ENCODE measurements at places on chromosomes 7 and 10.

- no peak for DNase-seq
Measured at GRCh38 chr7:3453398-3453797, 152.3 kb downstream of the SDK1 start.

DNA sequence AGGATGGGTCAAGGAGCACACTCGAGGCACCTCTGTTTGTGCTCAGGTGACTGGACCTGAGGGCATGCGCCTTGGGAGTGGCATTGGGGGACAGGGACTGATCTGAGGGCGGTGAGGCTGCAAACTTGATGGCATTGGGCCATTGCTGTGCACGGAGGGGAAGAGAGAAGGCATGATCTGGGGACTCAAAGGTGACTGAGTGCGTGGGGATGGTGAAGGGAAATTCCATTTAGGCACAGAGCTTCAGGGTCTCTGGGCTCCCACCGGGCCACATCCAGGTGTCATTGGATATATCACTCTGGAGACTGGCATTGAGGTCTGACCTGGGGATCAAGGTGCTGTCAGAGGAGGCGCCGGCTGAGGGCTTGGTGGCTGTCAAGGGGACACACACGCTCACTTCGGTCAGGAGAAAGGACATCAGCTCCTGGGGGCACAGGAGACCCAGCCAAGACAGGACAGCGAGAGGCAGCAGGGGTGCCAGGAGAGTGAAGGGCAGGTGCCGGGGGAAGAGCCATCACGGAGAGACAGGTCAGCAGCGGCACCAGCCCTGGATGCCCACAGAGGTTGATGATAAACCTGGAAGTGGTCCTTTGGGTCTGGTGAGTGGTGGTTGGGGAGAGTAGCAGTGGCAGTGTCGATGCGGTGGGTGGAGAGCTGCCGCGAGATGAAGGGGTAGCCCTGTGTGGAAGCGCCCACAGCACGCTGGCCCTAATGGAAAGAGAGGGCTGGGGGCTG lies 5.5 kb downstream of the ADCK2 start:
- no peak for DNase-seq

DNA sequence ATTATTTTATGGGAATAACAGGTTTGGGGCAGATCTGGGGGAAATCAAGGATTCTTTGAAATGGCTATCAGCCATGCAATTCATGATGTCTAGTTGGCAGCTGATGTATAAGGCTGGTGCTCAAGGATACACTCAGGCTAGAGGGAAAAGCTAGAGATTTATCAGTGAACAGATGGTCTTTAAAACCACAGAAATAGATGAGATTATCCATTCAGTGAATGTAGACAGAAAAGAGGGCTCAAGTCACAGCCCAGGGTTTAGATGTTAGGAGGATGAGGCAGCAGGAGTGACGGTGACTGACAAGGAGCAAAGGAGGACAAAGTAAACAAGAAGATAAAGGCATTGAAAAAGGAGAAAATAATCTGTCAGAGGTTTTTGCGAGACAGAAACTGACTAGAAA lies 238.7 kb downstream of the CDK14 start:
- DNase-seq = no peak

- DNase-seq = no peak
Measured at GRCh38 chr7:125773113-125773785, 843.6 kb upstream of the POT1 start.

GRCh38 chr7:118222591-118222990 lies 1.9 kb upstream of the ANKRD7 start:
- no peak for DNase-seq

DNA sequence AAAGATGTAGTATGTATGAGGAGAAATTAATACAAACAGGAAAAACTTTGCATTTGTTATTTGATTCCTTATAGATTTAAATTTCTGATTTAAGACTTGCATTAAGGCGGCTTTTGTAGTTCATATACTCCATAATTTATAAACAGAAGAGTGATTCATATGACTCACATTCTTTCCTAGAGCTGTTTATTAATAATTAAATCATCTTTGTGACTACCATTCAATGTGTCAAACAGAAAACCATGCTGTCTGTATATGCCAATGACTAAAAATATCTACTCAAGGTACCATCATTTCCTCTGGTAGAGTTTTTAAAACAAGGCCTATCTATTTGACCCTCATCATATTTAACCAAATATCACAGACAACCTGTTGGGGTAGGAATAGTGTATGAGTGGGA lies 501.7 kb downstream of the PARD3 start:
- no peak for DNase-seq

DNA sequence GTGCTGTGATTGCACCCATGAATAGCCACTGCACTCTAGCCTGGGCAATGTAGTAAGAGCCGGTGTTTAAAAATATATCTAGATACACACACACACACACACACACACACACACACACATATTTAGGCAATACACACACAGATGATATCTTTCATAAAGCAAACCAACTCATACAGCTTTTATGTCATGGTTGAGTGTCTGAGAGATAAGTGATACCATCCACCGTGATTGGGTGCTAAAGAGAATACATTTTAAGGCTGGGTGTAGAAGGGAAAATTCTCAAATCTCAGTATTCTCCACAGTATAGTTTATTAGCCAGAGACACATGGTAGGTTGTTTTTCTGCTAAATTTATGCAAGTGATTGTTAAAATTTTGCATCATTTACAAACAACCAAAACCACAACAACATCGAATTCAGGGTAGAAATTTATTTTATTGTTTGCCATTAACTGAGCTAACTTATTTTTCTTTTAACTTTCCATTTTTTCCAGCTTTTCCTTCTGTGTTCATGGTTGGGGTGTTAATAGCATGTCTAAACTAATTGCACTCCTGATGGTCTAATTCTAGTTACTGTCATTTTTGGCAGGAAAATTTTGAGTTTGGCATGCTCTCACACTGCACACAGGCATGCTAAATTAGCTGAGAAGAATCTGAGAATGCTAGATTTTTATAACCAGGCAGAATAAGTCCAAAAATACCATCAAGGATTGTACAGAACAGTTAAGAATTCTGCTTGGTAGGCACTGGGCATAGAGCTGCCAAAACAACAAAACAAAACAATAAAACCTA lies 57.9 kb upstream of the SYPL1 start:
- DNase-seq = no peak

DNA sequence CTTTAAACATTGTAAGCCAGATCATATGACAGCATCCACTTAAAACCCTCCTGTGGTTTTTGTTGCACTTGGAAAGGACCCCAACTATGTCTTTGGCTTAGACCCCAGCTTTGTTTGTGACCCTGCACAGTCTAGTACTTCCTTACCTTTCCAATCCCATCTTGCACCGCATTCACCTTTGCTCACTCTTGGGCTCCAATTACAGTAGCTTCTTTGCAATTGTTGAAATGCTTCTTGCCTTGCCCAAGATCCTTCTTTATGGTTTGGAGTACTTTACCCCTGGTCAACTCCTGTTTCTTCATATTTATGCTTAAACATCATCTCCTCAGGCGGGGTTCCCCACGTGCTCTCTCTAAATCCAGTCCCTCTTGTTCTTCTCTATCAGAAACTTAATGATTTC lies 162.6 kb downstream of the PTEN start:
- no peak for DNase-seq

DNA sequence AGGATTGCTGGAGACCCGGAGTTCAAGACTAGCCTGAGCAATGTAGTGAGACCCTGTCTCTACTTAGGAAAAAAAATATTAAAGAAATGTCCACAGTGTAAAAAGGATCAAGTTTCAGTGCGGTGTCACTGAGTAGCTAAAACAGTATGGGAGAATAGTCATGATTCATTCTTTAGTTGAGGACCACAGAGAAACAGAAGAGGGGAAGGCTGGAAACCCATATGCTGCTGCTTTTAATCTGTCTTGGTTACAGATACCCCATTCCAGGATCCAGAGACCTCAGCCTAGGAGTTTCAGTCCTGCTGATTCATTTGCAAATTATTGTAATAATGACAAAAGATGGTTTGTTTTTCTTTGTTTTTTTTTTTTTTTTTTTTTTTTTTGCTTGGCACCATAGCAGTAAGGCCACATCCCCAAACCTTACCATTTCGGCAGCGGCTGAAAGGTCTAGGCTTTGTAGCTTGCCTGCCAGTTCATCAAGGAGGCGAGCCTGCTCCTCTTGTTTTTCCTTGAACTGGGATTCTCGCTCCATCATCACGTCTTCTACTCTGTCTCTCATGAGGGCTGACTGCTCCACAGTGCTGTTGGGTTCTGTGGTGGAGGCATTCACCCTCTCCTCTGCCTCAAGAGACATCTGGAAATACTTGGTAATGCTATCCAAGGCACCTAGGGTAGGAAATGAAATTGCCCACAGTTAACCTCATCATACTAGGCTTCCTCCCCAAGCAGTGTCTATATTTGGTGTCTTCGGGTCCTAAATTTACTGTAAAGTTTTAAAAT lies 44.2 kb downstream of the DLD start:
- no peak for DNase-seq

GRCh38 chr7:134009314-134010110 lies 117.6 kb upstream of the LRGUK start:
- no peak for DNase-seq

DNA sequence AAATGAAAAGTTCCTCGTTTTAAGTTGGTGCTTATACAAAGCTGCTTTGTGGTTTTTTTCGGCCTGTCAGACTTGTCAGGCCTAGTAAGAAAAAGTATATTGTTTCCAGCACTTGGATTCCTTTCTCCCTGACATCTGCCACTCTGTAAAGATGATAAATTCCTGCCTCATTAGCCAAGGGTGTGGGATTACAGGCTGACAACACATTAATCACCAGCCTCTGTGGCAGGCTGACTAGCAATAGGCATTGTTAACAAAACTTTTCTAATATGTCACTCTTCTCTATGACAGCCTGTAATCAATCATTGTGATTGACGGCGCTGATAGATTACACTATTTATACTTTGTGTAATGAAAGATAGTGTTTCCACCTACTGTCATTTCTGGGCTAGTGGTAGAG lies 682.5 kb downstream of the LRMDA start:
- DNase-seq = no peak

GRCh38 chr7:45890902-45891461 lies 2.7 kb downstream of the IGFBP1 start:
- peak; percentile 42 for DNase-seq

- DNase-seq = no peak
Measured at GRCh38 chr10:122468926-122469781, 7.8 kb downstream of the HTRA1 start.

- DNase-seq = no peak
Measured at GRCh38 chr7:70574970-70575799, 556.8 kb upstream of the GALNT17 start.

- DNase-seq = no peak
Measured at GRCh38 chr7:95609277-95609971, 13.1 kb upstream of the PDK4 start.

DNA sequence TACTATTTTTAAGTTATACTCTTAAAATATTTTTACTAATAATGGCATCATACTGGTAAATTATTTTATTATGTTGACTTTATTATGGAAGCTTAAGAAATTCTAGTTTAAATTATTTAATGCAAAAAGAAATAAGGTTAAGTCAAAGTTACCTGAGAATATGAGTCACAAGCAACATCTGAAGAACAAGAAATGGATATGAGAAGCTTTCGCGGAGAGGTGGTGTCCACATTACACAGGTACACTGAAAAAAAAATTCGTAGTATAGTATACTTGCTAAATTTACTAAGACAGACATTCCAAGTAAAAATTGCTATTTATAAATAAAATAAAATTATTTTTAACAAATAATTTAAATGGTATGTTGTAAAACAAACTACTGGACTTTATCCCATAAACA lies 143.8 kb downstream of the AVL9 start:
- DNase-seq = no peak

GRCh38 chr7:150769768-150770167 lies 30.4 kb downstream of the TMEM176B start:
- no peak for DNase-seq

- no peak for DNase-seq
Measured at GRCh38 chr10:123425680-123426079, 240.5 kb upstream of the GPR26 start.

GRCh38 chr7:114761973-114762372 lies 159.9 kb upstream of the MDFIC start:
- no peak for DNase-seq

DNA sequence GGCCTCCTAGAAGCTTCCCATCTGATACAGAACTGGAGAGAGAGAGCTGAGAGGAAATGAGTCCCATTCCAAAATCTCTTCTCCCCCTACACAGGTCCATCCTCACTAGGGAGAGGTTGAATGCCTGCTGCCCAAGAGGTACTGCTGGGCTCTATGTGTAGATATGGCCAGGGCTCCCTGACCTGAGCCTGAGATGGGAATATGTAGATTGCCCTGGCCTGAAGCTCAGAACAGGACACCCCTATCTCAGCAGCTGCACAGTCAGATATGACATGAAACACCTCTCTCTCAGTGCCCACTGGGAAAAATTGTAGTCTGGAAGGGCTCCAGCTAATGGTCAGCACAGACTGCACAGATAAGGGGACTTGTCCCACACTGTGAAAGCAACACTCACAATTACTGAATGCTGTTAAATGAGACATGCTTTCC lies 3.1 kb upstream of the IFIT1B start:
- no peak for DNase-seq

- no peak for DNase-seq
Measured at GRCh38 chr7:27633062-27633461, 29.6 kb downstream of the HIBADH start.

DNA sequence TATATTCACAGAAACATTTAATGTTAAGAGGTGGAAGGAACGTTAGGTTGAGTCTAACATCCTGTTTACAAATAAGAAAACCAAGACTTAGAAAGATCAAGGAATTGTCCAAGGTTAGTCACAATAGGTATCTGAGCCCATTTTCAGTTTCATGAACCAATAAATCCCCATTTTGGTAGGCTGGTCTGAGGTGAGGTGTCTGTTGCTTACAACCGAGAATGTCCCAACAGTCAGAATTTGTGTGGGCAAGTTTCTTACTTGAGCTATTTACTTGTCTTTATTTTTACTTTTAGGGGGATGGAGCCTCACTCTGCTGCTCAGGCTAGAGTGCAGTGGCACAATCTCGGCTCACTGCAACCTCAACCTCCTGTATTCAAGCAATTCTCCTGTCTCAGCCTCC lies 23.6 kb downstream of the PANK1 start:
- DNase-seq = no peak

- peak; percentile 23 for DNase-seq
Measured at GRCh38 chr7:104207731-104208420, at the start of gene ORC5. ORC5 (minus strand) TSS chr7:104208013; CDS start chr7:104207904, 109 bp downstream.

GRCh38 chr7:106016331-106016730 lies 53.3 kb downstream of the CDHR3 start:
- no peak for DNase-seq

GRCh38 chr10:369684-370448 lies 234.6 kb downstream of the ZMYND11 start:
- DNase-seq = no peak

DNA sequence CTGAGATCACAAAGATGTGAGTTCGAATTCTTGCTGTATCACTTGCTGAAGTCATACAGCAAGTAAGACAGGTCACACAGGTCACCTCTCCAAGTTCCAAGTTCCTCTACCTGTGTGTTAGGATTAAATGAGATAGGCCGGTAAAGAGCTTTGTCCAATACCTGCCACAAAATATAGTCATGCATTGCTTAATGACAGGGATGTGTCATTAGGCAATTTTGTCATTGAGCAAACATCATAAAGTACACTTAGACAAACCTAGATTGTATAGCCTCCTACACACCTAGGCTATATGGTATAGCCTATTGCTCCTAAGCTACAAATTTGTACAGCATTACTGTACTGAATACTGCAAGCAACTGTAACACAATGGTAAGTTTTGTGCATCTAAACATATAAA lies 469.4 kb downstream of the KCNMA1 start:
- DNase-seq = no peak

GRCh38 chr10:84047258-84048010 lies 91.9 kb upstream of the GHITM start:
- DNase-seq = no peak

GRCh38 chr10:124494046-124494807 lies 32.6 kb downstream of the LHPP start:
- DNase-seq = no peak
